ENCODE measurements at places on chromosomes 13 and 19.

DNA sequence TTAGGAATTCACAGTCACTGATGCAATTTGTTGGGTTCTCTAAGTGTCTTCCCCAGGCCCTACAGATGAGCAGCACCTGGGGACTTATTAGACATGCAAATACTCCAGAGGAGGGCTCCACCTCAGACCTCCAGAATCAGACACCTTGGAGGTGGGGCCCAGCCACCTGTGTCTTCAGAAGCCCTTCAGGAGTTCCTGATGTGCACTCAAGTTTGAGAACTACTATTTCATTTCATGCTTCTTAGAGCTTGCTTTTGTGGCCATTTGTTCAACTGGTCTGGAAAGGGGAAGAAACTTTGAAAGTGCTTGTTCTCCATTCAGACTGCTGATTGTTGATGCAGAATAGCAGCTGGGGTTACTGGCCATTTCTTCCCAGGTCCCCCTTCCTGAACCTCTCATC is 472.0 kb downstream of the COG6 start:
- DNase-seq: no peak

GRCh38 chr13:68627379-68627778 is 1397.2 kb upstream of the PCDH9 start:
- DNase-seq: no peak

DNA sequence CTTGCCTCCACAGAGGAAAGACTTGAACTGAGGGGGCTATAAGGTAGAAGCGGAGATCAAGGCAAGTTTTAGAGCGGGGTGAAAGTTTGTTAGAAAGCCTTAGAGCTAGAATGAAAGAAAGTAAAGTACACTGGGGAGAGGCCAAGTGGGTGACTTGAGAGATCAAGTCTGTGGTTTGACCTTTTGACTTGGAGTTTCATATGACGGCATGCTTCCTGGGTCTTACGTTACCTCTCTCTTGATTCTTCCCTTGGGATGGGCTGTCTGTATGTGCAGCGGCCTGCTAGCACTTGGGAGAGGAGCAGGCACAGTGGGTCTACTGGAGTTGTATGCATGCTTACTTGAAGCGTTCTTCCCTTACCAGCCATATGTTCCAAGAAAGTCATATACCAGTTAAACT is 1768.5 kb downstream of the PCDH9 start:
- DNase-seq: no peak

GRCh38 chr19:49613374-49613773 is 22.4 kb downstream of the PRR12 start:
- DNase-seq: no peak

DNA sequence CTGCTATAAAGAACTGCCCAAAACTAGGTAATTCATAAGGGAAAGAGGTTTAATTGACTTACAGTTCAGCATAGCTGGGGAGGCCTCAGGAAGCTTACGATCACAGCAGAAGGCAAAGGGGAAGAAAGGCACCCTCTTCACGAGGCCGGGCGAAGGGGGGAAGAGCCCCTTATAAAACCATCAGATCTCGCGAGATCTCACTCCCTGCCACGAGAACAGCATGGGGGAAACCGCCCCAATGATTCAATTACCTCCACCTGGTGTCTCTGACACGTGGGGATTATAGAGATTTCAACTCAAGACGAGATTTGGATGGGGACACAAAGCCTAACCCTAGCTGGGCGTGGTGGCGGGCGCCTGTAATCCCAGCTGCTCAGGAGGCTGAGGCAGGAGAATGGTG is 42.8 kb downstream of the SLC6A16 start:
- no peak for DNase-seq

- no peak for DNase-seq
These were observed at the start of gene PROZ for GRCh38 chr13:113157929-113158747. Gene PROZ (plus strand): TSS chr13:113158648. CDS start chr13:113158661, 13 bp downstream.

GRCh38 chr19:51595190-51596175 is 24.4 kb downstream of the ZNF175 start:
- DNase-seq: no peak

DNA sequence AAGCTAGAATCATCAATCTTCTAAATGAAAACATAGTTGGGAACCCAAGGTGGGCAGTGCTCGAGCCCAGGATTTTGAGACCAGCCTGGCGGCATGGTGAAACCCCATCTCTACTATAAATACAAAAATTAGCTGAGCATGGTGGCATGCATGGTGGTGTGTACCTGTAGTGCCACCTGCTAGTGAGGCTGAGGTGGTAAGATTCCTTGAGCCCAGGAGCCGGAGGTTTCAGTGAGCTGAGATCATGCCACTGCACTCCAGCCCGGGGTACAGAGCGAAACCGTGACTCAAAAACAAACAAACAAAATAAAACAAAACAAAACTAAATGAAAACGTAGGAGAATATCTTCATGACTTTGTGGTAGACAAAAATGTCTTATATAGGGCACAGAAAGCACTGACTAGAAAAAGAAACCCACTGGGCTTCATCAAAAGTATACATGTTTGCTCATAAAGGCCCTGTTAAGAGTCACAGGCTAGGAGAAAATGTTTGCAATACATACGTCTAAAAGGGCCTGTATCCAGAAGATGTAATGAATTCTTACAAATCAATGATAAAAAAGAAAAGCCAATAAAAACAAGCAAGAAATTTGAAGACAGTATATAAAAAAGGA is 353.6 kb downstream of the FGF9 start:
- DNase-seq: no peak
